ENCODE measurements at places on chromosomes 7 and 10.
A peak's percentile ranks its signal among the peaks of the same experiment; 100 is the strongest.

DNA sequence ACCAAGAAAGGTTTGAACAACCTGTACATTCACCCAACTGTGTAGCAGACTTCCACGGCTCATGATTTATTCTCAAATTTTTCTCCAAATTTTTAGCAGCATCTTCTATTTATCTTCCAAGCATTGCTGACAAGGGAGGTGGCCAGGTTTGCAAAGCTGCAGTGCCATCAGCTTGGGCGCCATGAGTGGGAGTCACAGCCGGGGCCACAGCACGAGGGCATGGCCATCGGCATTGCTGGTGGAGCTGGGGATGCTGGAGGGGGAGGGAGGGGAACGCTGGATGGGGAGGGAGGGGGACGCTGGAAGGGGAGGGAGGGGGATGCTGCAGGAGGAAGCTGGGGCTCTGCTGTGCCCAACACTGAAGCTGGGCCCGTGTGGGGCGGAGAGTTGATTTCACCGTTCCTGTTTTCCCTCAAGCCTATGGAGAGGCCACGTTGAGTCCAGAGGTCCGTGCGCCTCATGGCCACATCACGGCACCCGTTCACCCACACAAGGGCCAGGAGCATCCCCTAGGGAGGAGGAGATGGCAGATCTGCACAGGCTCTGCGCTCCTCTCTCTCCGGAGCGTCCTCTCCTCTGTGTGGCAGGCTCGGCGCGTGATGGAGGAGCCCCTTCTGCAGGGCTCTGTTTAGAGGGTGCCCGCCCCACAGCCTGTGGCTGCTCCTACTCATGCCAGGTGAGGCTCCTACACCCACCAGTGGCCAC, 520.2 kb downstream of the DNAJB6 start:
- no peak for DNase-seq

DNA sequence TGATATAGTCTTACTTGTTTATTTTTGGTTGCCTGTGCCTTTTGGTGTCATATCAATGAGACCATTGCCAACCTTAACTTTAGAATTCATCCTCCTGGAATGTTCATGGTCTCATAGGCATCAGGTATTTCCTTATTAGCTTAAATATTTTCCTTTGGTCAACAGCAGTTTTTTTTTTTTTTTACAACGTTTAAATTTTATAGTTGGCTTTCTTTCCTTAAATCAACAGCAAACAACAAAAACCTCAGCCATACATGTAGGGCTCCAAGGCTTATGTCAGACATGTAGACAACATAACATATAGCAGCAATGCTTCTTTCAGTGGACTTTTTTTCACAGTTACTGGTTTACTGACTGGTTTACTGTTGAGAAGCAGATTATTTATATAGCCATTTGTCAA, 22.7 kb downstream of the ENTPD7 start:
- DNase-seq, result no peak

- DNase-seq, result no peak
These were observed 5.2 kb upstream of the ACBD5 start for GRCh38 chr10:27245836-27246235.

DNA sequence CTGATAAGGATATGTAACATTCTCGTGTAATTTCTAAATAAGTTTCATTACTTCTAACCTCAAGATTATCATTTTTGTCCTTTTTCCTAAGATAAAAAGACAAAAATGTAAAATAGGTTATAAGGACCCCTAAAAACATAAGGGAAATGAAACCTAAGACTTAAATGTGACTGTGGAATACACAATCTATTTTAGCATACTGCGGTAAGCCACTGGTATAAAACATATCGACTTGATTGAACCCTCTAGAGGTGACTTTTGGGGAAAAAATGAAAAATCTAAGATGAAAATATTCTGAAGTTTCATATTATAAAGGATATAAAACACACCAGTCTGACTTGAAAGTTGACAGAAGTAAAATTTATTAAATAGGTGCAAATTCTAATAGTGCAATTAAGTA, 1.9 kb downstream of the NAMPT start:
- DNase-seq, result no peak

GRCh38 chr7:102883098-102883860, 29.5 kb upstream of the LRRC17 start:
- DNase-seq, result peak; percentile 59

DNA sequence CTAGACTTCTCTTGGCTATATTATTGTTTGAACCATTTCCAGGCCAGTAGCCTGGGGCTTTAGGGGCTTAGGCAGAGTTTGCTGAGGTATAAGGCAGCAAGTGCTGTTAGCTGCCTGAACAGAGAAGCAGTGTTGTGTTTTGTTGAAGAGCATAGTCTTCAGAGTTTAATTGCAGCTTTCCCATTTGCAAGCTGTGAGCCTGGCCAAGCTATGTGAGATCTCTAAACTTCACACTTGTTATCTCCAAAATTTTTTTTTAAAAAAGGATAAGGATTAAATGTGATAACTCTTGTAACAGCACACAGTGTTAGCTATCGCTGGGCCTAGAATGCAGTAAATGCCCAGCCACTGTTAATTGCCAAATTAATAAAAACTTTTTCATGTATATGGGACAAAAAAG, 782.4 kb downstream of the REEP3 start:
- no peak for DNase-seq
